Ovary (tissue), 10 donors: ENCODE measurements at places on chromosomes 7 and 10.
A peak's percentile ranks its signal among the peaks of the same experiment; 100 is the strongest.

DNA sequence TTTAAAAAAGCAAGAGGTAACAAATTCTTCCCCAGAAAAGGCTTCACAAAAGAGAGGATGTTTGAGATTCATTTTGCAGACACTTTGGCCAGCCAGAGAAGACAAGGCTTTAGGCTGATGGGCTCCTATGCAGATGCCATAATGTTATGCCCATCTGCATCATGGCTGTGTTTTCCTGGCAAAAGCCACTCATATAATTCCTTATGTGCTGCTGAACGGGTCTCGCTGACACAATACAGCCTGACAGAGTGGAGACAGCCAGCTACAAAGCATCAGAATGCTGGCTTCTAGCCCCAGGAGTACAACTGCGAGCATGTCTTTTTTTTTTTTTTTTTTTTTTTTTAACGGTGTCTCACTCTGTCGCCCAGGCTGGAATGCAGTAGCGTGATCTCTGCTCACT lies 1157.4 kb upstream of the AUTS2 start:
- no peak for DNase-seq

DNA sequence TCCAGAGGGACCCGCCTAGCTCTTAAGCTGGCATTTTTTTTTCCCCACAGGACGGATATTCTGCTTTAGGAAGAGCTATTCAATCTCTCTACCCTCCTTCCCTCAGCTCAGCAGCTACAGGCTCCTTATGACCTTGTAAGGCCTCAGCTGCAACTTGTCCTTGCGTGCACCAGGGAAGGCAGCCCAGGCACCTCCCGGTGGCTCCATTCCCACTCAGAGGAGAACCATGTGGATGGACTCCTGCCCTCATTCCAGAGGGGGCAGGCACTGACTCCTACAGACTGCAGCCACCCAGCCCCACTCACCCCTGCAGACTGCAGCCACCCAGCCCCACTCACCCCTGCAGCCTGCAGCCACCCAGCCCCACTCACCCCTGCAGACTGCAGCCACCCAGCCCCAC lies 73.7 kb downstream of the ITIH5 start:
- peak; percentile 79 for DNase-seq

DNA sequence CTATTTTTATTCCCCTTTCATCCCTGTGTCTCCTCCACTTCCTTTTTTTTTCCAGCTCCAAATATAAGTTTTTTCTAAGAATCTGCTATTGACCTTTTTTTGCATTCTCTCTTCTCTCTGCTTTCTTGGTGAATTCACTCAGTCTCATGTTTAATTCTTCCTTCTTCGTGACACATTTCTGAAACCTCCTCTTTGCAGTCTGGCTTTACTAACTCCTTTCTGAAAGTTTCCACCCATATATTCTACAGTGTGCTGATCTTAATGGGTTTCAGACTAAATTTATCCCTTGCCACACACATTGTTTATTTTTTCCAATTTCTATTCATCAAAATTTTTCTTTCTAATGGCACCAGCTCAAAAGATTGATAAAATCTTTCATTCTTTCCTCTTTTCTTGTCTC lies 47.8 kb upstream of the CALD1 start:
- no peak for DNase-seq

DNA sequence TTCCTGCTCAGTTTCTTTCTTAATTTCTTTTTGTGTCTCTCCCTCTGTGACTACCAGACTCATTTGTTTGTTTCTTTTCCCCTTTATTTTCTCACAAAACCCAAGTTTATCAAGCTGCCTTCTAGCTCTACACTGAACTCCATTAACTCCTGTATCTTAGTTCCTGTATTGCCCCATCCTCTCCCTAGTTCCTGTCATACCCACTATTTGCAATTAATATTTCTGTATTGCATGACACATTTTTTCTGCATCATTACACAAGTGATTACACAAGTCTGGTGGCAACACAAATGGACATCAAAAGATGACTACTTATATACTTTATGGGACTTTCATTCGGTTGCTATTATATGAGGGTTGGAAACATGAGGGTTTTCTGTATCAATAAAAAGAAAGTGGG lies 26.9 kb upstream of the OR9A4 start:
- no peak for DNase-seq

DNA sequence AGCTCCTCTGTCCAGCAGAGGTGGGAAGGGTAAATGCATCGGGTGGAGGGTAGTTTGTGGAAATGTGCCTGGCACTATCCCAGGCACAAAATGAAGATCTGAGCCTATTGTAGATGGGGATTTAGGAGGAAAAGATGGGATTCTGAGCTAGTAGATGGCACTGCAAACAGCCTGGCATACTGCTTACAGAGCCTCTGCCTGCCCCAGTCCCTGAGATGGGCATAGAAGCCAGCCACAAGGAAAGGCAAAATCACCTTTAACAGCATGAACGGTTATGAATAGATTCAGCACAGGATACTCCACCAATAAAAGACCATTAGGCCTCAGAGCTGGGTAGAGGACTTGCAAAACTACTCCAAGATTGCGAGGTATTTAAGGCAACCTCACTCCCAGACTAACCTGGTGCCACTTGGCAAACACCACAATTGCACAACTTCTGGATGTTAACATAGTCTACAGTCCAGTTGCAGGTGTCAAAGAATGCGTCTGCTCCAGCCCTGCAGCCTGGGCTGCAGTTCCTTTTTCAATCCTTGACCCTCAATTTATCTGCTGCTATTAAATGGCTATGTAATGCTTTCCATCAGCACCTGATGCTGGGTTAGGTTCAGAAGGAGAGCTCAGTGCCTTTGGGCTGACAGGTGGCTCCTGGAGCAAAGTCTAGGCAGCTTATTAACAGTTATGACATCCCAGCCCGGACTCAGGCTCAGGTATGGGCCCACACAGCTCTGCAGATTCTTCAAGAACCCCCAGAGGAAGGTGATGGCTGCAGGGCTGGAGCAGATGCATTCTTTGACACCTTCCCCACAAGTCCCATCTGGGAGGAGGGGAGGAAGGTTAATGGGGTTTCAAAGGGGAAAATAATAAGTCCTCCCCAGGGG lies 34.0 kb downstream of the CDHR3 start:
- DNase-seq: no peak

DNA sequence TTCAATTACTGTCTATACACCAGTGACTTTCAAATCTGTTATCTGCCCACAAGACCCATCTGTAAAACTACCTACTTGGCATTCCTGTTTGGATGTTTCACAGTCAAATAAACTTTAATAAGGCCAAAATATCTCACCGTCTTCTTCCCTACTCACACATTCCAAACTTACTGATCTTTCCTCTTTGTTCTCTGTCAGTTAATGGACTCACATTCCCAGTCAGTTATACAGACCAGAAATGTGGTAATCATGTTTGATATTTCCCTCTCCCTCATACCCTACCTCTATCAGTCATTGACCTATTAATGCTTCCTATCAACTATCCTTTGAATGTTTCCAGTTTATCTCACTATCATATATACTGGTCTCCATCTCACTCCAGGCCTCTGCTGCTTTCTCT lies 28.5 kb upstream of the HDAC9 start:
- no peak for DNase-seq
